Central memory CD4-positive, alpha-beta T cell (primary cell): ENCODE measurements at places on chromosomes 2 and 18.

DNA sequence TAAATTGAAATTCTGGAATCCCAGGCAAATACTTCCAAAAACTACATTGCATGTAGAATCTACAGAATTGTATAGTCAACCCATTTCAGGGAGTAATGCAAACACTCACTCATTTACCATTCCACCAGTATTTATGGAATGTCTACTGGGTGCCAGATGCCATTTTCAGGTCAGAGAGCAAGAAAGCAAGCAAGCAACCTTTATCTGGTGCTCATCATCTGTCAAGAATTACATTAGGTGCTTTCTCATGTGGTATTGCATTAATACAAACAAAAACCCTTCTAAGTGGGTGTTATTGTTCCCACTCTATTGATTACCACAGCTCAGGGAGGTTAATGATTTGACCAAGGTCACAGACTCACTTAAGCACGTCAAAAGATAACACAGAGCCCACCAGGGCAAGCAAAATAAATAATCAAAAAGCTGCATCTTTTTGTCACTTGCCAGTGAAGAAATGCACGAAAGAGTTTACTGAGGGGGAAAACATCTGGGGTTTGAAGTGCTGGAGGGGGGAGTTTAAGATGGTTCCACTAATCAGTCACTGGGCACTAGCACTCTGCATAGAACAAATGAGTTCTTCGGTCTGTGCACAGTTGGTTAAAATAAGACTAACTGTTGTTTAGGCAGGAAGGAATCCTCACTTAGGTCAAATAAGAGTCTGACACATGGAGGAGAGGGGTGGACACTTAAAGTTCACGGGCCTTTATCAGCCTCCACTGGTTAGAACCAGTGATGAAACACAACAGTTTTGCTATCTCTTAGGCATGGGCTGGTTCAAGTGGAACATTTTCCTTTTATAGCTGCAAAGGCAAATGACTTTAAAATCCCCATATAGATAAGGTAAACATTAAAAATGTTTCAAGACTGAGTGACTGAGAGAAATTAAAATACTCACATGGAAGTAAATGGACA lies 208.8 kb downstream of the CDH2 start:
- DNase-seq: no peak

GRCh38 chr18:27839141-27839540 lies 337.8 kb downstream of the CDH2 start:
- no peak for DNase-seq

- no peak for DNase-seq
These were observed 109.3 kb downstream of the ADCYAP1 start for GRCh38 chr18:1013951-1014350.

DNA sequence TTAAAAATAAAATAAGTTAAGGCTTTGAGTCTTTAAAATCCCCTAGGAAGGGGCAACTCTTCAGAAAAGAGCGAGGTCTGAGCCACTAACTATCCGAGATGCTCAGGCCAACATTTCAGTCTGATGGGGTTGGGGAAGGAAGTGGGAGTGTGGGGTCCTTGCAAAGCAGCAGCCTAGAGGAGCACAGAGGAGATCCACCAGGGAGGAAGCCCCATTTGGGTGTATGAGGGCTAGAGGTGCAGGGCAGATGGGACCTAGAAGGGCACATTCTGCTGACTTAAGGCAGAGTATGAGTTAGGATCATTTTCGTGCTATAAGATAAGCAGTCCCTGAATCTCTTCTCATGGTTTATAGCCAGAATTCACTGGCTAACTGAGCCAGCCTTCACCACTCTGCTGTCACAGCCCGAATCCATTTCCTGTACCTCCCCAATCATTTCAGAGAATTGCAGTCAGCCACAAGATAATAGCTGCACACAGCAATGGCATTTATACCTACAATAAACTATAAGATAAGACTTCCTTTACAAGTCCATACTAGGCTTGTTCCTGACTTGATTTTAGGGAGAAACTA lies 37.0 kb downstream of the MRPL30 start:
- DNase-seq: no peak

DNA sequence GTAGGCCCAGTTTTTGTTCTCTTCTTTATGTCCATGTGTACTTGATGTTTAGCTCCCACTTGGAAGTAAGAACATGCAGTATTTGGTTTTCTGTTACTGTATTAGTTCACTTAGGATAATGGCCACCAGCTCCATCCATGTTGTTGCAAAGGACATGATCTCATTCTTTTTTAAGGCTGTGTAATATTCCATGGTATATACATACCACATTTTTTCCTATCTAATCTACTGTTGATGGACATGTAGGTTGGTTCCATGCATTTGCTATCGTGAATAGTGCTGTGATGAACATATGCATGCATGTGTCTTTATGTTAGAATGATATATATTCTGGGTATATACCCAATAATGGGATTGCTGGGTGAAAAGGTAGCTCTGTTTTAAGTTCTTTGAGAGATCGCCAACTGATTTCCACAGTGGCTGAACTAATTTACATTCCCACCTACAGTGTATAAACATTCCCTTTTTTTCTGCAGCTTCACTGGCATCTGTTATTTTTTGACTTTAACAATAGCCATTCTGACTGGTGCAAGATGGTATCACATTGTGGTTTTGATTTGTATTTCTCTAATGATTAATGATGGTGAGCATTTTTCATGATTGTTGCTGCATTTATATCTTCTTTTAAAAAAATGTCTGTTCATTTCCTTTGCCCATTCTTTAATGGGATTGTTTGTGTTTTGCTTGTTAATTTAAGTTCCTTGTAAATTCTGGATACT lies 22.9 kb downstream of the LTBP1 start:
- DNase-seq: no peak

DNA sequence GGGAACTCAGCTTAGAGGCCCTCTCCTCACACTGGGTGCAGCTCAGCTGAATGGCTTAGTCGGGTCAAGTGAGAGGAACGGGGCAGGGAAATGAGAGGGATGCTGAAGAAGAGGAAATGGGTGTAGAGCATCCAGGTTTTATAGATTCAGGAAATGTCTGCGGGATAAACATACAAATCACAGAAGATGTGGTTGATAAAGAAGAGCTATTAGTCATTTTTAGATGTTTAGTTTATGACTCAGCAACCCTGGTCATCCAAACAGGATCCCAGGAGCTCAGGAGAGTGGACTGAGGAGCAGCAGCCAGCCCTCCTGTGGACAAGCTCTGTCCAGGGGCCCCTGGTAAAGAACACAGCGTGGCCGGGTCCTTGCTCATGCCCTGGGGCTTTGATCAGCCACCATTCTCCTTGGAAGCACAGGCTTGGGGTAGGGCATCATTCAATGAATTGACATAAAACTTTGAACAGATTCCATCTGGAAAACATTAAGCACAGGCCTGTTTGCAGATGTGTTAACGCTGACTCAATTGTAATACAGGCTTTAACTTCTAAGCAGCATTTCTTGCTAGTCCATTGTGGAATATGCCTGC lies 83.0 kb downstream of the NPAS2 start:
- no peak for DNase-seq
